Stimulated activated CD4-positive, alpha-beta T cell treated with anti-CD3 and anti-CD28 coated beads, Interleukin-1b, Interleukin-23, amount 100 ng/mL, for 24 hours (primary cell): ENCODE measurements at places on chromosomes 12 and 14.

DNA sequence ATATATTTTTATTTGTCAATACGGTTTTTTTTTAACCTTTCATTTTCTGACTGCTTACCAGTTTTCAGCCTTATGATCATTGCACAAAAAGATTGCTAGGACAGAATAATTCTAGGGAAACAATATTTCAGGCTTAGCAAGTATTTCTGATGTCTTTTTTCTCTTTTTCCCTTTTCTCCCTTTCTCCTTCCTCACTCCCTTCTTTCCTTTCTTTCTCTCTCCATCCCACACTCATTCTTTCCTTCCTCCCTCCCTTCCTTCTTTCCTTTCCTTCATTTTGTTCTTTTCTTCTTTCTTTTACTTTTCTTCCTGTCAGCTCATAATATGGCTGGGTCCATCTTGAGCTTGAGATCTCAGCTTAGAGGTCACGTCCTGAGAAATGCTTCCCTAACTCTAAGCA is 601.4 kb upstream of the NOVA1 start:
- DNase-seq, result no peak

DNA sequence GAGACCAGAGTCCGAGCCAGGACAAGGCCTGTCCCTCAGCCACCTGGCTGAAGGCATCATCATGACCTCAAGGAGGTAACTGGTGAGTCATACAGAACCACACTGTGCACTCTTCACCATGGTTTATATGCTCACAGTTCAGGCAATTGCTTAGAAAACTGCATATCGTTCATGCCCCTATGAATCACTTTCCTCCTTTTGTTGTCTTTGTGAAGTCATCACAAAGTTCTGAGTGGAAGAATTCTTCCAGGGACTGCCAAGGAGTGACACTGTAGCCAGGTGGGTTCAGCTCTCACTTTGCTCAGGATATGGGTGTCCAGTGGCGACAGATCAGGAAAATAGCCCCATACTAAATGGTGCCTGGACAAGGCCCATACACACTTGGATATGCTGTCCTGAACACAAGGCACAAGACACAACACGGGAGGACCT is 92.5 kb downstream of the DPF3 start:
- no peak for DNase-seq

GRCh38 chr14:92650581-92651105 is 97.8 kb downstream of the LGMN start:
- no peak for DNase-seq

GRCh38 chr12:19287302-19287701 is 152.0 kb upstream of the AEBP2 start:
- DNase-seq, result no peak

- DNase-seq, result no peak
These were observed 75.4 kb downstream of the GRIP1 start for GRCh38 chr12:66603461-66603860.

DNA sequence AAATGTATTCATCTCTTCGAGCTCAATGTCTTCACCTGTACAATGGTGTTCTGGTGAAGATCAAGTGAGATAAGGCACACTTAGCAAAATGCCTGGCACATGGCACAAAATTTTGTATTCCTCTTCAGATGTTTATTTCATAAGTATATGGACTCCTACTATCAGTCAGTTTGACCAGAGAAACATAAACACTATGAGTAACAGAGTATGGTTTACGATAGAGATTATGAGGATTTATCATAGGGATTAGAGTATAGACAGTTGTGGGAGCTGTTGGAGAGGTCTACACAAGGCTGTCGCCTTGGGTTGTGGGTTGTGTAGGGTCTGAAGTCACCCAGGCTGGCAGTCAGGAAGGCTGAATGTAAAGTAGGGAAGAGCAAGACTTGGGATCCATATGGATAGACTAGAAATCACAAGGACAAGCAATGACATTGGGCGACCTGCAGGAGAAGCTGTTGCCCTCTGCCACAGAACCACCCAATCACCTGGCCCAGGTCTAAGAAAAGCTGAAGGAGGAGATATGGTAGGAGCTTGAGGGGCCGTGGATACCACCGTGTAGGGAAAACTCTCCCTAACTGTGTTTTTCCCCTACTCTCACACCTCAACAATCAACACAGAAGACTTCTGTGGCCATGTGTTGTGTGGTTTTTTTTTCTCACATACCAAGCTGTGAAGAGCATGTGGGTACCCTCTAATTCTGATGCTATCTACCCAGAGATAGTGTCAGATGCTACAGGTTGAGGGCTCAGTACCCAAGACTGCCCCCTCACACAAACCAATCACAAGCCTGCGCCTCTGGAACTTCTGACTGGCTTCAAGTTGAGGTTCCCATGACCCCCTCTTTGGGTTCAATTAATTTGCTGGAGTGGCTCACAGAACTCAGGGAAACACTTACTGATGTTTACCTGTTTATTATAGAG is 27.2 kb upstream of the RESF1 start:
- DNase-seq, result no peak

- DNase-seq, result no peak
These were observed 66.2 kb upstream of the PTGR2 start for GRCh38 chr14:73785336-73785833.
